ENCODE measurements at places on chromosomes 3 and 15.

DNA sequence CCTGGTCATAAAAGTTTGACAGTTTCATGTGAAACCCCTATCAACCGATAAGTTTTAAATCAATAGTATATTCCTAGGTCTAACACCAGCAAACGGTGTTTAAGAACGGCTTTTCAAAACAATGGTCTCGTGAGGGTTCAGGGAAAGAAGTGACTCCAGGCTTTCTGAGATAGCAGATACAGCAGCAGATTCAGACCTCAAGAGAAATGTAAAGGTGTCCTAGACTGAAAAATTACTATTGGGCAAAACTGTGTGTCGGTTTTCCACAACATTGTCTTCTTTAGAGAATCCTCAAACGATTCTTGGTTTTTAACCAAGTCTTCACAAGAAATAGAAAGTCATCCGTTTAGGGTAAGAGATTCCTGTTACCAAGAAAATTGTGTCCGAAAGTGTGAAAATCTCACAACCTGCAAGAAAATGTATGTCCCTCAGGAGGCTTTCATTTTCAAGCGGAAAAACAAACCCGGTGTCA lies 1.2 kb downstream of the SETD2 start:
- DNase-seq = no peak

- no peak for DNase-seq
These were observed 117.7 kb downstream of the GBE1 start for GRCh38 chr3:81643721-81644120.

DNA sequence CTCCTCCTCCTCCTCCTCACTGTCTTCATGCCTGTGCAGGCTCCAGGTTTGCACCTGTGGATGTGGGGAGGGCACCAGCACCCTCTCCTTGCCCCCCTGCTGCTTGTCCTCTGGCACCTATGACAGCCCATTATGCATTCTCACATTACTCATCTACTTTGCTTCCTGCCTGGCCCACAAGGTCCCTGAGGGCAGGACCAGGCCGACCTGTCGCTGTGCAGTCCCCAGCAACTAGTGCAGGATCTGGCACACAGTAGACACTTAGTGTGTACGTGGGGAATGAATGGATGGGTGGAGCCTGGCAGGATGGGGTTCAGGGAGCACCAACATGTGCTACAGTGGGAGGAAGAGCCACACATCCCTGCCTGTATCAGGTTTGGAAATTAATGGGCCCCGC lies 58.3 kb upstream of the TMEM115 start:
- DNase-seq = no peak

- peak; percentile 50 for DNase-seq
These were observed 692 bp downstream of the STT3B start for GRCh38 chr3:31533169-31534064.

DNA sequence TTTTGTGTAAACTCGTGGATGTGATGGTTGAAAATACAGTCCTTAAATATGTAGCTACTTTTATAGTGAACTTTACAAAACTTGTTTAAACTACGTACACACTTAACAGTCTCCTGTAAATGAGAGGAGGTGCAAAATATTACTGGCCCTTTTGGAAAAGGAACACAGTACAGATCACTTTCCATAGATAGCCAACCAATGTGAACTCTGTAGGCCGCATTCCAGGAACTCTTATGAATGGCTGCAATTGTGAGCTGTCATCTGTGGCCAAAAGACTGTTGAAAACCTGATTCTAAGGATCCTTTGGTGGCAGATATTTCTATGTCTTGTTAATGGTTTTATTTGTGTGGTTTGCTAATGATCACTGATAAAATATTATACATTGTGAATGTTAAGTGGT lies 6.2 kb downstream of the TSC22D2 start:
- no peak for DNase-seq

DNA sequence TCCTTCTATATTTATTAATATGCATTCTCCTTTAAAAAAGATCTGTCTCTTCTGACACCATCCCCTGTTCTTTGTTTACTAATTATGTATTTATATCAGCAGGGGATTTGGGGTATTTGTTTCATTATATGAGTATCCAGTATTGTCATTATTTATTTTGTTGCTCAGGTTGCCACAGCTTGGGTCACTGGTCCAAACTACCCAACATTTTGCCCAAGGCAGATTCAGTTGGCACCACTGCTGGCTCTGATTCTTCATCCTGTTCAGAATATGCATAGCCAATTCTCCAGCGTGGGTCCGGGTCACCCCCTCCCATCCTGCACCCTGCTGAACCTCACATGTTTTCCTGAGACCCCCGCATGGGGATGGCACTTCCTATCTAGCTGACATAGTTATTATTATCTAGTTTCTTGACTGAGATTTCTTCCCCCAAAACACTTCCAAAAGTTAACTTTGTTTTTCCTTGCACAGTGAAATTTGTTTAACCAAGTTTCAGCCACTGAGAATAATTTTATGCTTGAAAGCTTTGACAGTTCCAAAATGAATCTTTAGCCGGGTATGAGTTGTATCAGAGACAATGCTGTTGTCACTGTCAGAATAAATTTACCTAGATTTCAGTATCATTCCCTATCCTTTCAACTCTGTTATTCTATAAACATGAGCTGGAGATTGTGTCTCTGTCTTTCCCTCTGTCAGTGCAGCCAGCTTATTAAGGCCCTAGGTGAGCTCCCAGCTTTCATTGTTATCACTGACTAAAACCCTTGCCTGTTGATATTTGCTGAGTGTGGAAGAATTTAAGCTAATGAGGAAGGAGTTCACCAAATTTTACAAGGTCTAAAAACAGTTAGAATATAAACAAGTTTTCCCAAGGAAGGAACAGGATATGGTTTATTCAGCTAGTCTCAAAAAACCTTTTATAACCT lies 70.3 kb downstream of the TGFBR2 start:
- no peak for DNase-seq

- DNase-seq = no peak
These were observed 377.5 kb downstream of the LRTM1 start for GRCh38 chr3:54550221-54550977.

DNA sequence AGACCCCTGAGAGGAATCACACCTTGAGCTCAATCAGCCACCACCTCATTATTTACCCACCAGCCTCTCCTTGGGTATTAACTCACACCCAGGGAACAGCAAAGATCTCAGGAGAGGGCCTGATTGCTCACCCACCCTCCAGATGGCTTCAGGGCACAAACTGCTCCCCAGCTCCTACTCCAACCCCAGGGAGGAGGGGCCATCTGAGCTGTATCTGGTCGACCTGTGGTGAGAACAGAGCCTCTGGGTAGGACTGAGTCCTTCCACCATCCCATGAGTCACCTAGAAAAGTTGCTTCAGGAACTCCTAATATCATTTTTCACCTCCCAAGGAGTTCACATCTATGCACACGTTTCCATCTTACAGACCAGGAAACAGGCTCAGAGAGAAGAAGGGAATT lies 44.8 kb upstream of the HES1 start:
- DNase-seq = no peak

Measured in germinal center (tissue), 1 donor.